ENCODE measurements at places on chromosomes 16 and 17.

- DNase-seq: no peak
These were observed 1.8 kb upstream of the FLOT2 start for GRCh38 chr17:28899212-28899815.

DNA sequence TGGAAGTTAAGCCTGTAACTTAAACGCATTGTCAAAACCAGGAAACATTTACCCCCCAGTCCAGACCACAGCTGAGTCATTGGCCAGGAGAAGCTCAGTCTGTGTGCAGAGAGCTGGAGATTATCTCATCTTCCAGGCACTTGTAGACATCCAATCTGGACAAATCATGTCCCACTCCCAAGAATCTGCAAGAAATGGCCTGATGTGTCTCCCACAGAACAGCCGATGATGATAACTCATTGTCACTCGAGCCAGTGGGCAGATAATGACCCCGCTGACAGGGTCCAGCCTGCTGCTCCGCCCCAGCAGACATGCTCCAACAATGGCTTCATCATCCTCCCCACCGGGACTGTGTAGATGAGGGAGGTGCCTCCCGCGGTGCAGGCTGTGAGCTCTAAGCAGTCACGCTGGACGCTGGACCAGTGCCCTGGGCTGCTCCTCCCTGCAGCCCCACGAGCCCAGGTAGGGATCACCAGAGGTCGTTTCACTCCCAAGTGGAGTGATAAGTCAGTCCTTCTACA, 322.5 kb downstream of the C16orf95 start:
- no peak for DNase-seq

DNA sequence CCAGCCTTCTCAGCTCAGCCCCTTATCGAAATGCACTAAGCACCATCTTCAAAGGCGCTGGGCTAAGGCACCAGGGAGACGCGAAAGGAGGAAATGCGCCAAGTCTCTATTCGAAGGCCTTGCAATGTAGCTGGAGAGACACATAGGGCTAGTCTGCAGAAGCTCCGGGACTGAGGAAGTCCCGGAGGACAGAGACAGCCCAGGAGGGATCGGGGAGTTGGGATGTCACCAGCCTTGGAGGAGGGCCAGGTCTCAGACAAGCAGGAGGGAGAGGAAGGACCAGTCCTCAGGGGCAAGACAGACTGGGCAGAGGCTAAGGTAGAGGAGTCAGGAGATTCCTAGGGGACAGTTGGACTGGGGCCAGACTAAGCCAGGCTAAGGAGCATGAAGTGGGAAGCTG, 8.5 kb downstream of the C17orf100 start:
- peak; percentile 24 for DNase-seq

- DNase-seq: no peak
These were observed 87.8 kb downstream of the MRM1 start for GRCh38 chr17:36689089-36689667.

DNA sequence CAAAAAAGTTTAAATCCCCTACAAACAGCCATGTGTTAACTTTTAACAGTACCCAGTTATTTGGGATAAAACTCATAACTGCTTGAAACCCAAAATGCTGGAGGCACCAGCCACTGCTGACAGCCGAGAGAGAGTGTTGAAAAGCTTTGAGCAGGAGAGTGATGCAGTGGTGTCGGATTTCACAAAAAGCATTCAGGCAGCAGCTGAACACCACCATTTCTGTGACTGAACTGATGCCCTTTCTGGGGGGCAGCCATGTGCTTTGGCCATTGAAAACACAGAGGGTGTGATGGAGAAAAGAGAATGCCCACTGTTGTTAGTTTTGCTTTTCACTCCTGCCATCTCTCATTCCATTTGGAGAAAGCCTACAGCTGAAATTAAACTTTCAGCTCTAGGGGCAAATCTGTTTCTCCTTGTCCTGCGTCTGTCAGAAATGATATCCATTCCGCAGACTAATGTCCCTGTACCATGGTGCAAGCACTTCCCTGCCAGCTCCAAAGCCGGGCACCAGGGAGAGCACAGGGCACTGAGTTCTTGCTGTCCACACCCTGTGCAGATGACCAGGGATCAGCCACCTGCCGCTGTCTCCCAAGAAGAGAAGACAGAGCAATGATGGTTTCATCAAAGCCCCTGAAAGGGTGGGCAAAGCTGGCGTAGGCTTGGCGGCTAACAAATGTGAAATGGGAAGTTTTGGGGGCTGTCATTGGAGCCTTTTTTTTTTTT, 16.6 kb upstream of the MLYCD start:
- no peak for DNase-seq

- DNase-seq: peak; percentile 23
These were observed 61.5 kb downstream of the CCT6B start for GRCh38 chr17:34899643-34900291.

DNA sequence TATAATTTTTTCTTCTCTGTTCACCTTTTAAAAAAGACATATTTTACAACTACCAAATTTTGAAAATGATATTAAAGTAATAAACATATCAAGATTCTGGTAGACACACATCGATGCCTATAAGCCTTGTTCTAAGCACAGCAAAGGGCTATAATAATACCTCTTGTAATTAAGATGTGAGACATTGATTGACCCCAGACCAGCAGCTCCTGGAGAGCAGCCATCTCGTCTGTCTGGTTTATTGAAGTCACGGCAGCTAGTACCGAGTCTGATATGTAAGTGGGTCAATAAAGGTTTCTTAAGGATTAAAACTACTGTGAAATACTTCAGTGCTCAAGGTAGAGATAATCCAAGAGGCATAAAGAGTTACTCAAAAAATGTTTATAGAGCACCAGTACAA, 76.1 kb downstream of the C17orf58 start:
- no peak for DNase-seq

DNA sequence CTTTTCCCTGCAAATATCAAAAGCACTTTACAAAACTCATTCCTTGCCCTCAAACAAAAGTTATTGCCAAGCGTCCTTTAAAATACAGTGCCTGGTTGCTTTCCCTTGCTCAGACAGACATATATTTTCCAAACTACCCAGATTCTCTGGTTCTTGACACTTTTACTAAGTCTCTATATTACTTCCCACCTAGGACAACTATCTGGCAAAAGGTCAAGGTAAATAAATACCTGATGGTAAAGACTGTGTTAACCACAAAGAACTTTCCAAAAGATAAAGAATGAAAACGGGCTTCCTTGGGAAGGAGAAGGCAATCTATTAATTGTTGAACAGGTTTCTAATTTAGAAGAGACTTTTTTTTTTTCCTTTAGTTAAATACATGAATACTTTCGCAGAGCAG, 1.9 kb downstream of the HS3ST3A1 start:
- DNase-seq: no peak

- no peak for DNase-seq
These were observed 233.3 kb downstream of the GRIN2A start for GRCh38 chr16:9948933-9949332.

GRCh38 chr17:36931697-36932382, 5.4 kb upstream of the LHX1 start:
- DNase-seq: peak; percentile 35

DNA sequence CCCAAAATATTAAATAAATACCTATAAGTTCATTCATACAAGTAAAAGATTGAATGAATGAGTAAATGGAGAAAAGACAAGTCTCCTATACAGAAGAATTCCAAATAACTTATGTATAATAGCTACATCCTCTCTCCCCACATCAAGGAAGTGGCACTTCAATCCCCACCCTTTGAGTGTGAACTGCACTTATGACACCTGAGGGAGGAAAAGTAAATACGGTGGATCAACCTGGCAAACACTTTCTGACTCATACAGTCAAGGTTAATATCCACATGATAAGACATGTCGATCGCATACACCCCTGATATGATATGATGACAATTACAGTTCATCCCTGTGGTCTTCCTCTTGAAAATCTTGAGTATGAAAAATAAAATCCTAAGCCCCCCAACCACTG, 18.0 kb downstream of the SLFN12L start:
- no peak for DNase-seq

- DNase-seq: no peak
These were observed 2.0 kb downstream of the P4HB start for GRCh38 chr17:81858170-81858966.

DNA sequence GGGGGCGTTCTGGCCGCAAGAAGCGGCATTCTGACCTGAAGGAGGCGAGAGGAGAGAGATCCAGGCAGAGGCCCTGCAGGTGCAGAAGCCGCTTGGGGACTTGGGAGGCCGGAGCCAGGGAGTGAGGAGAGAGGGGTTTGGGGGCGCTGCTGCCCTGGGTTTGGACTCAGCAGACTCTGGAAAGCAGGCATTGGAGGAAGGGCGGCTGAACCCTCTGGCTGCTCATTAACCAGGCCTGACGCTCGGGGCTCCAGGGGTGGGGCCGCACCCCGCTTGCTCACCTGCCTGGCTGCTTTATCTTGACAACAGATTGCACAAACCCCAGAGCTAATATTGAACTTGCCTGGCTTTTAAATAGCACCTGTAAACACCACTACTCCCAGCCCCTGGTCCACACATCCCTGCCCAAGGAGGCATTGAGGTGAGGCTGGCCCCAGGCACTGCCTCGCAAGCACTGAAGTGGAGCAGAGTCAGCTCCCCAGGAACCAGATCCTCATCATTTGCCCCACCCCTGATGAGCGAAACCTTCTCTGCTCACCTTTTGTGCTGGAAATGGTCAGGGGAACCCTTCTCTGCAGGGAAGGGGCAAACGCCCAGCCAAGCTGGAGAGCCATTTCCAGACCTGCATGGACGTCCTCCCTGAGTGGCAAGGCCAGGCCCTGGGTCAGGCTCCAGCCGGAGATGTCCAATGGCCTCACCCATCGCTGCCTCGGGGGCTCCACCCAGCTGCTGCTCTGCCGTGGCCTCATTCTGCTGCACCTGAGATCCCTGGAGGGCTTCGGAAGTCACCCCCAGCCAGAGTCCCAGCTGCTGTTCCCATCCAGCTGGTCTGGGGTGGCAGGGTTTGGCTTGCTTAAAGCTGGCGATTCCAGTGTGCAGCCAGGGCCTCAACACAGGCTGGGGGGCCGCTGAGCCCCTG, 190.2 kb upstream of the GSE1 start:
- DNase-seq: no peak

DNA sequence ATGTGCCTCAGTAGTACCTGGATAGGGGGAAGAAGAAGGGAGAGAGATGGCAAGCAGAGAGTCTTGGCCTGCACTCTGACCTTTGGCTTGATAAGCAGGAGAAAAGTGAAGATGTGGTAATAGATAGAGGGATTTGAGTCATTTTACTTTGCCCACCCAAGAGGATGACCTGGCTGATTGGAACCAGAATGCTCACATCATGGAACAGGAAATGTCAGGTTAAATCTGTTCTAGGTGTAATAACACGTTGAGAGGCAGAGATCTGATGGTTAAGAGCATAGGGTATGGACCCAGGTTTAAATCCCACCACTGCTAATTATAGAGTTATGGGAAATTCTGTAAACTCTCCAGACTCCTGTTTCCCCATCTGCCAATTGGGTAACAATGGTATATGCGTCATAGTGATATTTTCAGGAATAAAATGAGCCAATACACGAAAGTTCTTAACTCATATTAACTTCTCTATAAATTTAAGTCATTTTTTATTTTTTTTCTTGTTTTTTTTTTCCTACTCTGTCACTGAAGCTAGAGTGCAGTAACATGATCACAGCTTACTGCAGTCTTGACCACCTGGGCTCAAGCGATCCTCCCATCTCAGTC, 8.1 kb upstream of the CCL18 start:
- DNase-seq: no peak

GRCh38 chr17:82502207-82502606, 17.3 kb upstream of the FOXK2 start:
- DNase-seq: no peak

- no peak for DNase-seq
These were observed 32.4 kb downstream of the CCL4 start for GRCh38 chr17:36136036-36136435.

- DNase-seq: no peak
These were observed 966 bp downstream of the SLFN14 start for GRCh38 chr17:35559495-35560210.

GRCh38 chr16:72797621-72798020, 250.3 kb downstream of the ZFHX3 start:
- DNase-seq: no peak

DNA sequence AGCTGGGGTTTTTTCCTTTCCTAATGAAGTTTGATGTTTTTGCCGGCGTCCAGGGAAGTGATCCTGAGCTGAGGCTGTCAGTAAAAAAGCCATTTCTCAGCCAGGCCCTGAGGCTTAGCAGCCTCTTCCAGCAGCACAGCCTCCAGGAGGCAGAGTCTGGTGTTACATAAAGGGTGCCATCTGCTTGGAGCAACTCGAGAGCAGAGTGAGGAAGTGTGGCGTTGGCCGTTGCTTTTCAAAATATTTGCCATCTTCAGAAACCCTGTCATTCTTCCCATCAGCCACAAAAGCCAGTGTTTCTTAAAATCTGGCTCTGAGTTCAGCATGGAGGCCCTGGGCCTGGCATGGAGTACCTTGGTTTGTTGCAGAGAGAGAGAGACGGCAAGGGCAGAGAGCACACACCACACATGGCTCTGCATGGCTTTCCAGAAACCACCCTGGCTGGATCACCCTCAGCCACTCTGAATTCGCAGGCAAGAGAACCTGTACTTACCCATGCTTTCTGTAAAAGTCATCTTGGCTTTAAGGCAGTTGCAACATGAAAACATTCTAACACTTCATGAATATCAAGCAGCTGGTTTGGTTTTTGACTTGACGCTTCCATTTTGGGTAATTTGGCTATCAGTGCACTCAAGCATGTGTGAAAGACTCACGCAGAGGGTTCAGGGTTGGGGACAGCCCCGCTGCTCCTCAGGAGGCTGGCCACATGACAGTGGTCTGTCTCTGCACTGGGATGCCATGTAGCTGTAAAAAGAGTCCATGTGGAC, 21.0 kb downstream of the PMM2 start:
- no peak for DNase-seq

- no peak for DNase-seq
These were observed 1.4 kb upstream of the PIPOX start for GRCh38 chr17:29041571-29041970.

- DNase-seq: no peak
These were observed 40.8 kb downstream of the YPEL2 start for GRCh38 chr17:59372138-59372751.

- no peak for DNase-seq
These were observed 370.0 kb downstream of the HS3ST3B1 start for GRCh38 chr17:14670861-14671260.

DNA sequence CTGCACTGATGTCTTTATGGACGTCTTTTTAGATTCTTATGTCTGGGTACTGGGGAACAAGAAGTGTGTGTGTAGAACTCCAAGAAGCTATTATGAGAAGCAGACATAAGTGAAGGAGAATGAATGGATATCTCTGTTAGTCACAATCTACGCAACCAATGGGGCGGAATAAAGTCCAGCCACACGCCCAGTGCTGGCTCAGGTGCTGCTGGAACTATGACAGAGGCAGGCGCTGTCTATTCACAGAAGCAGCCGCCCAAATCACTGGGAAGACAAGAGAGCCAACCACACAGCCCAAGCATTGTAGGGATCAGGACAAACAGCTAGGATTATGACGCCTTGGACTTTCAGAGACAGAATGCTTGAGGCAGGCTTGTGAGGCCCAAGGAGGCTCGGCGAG, 43.9 kb upstream of the ICAM2 start:
- DNase-seq: no peak

GRCh38 chr16:71796501-71797097, 12.0 kb downstream of the AP1G1 start:
- DNase-seq: no peak

GRCh38 chr17:49022391-49022941, 25.3 kb downstream of the IGF2BP1 start:
- DNase-seq: peak; percentile 96
